ENCODE measurements at places on chromosomes 11 and 22.

DNA sequence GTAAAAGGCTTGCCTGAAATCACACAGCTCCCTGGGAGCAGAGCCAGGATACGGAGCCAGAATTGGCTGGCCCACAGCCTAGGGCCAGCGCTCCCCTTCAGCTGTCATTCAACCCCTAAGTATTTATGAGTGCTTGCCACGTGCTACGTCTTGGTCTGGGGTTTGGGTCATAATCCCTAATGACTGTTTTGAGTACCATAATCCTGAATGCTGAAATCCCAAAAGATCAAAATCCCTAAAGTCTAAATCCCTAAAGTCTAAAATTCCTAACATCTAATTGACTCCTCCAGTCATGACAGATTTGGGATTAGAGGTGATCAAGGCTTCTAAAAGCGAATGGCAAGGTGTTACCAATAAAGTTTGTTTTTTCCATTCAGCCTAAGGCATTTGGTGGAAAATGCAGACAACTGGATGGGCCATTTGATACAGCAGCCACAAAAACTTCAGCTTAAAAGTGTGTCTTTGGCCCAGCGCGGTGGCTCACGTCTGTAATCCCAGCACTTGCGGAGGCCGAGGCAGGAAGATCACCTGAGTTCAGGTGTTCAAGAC lies 59.8 kb upstream of the PRR5 start:
- DNase-seq = no peak

GRCh38 chr11:112364962-112365481 lies 104.4 kb upstream of the PLET1 start:
- DNase-seq = no peak

GRCh38 chr11:131121426-131122333 lies 205.4 kb upstream of the SNX19 start:
- DNase-seq = no peak

- no peak for DNase-seq
These were observed 17.7 kb downstream of the CTNND1 start for GRCh38 chr11:57779276-57779675.

DNA sequence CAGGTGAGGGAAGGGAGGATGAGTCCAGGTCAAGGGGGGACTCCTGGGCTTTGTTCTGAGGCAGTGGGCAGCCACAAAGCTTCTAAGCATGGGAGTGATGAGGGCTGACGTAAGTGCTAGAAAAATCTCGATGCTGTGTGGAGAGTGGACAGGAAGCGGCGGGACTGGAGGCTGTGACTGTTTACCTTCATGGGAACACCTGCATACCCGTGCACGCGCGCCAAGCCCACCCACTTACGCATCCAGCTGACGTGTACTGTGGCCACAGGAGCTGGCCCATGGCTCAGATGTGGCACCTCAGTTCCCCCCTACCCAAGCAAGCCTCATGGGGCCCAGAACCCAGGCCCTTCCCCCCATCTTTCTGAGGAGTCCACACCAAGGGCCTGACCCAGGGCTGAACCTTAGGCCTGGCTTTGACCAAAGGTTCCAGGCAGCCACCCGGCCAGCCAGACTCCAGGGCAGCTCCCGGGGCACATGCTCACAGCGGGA lies 14.0 kb downstream of the MYRF start:
- DNase-seq = no peak

DNA sequence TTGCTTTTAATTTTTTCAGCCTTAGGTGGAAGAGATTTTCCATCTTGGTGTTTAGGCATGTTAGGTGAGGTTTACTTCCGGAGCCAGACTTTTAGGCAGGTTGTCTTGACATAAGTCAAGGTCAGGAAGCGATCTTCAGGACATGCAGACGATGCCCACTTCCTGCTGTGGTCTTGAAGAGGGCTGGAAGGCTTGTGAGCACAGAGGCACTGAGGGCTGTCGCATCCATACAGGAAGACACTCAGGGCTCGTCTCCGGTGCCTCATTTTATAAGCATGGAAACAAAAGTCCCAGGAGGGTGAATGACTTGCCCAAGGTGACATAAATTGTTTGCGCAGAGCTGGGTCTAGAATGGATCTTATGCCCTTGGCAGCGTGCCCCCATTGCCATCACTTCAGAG lies 30.8 kb downstream of the MARK2 start:
- DNase-seq = no peak

DNA sequence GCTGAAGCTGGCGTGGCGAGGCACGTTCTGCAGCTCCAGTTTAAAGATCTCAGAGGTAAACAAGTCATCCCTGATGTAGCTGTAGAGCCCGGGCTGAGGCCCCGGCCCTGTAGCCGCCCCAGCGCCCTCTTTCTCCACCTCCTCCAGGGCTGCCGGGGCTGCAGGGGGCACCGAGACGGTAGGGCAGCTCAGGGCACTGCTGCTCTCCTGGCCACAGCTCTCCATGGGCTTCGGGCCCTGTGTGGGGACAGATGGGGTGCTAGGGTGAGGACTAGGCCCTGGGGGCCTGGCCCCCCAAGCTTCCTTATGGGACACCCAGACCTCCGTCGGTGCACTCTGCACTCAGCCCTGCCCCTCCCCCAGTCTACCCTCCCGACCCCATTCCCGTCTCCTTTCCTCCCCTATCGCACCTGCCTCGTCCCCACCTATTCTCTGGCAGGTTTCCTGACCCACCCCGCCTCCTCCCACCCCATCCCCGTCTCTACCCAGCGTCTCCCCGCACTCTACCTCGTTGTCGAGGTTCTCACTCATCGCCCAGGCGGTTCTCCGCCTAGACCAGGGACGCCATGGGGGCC lies 559 bp downstream of the RANBP1 start:
- DNase-seq = no peak

- DNase-seq = no peak
These were observed 15.0 kb downstream of the ALKBH3 start for GRCh38 chr11:43895601-43896000.

DNA sequence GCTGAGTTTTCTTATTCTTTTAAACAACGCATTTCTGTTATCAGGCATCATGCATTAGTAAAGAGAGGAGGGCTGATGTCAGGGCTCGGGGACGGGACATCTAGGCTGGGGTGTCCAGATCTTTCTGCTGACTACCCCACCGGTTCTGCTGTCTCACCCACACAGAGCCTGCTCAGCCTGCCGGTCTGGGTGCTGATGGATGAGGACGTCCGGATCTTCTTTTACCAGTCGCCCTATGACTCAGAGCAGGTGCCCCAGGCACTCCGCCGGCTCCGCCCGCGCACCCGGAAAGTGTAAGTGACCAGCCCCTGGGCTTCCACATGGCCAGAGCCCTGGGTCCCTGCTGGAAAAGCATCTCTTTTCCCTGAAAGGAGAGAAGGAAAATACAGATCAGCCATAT lies 9.4 kb downstream of the NCF4 start:
- DNase-seq = peak; percentile 27

DNA sequence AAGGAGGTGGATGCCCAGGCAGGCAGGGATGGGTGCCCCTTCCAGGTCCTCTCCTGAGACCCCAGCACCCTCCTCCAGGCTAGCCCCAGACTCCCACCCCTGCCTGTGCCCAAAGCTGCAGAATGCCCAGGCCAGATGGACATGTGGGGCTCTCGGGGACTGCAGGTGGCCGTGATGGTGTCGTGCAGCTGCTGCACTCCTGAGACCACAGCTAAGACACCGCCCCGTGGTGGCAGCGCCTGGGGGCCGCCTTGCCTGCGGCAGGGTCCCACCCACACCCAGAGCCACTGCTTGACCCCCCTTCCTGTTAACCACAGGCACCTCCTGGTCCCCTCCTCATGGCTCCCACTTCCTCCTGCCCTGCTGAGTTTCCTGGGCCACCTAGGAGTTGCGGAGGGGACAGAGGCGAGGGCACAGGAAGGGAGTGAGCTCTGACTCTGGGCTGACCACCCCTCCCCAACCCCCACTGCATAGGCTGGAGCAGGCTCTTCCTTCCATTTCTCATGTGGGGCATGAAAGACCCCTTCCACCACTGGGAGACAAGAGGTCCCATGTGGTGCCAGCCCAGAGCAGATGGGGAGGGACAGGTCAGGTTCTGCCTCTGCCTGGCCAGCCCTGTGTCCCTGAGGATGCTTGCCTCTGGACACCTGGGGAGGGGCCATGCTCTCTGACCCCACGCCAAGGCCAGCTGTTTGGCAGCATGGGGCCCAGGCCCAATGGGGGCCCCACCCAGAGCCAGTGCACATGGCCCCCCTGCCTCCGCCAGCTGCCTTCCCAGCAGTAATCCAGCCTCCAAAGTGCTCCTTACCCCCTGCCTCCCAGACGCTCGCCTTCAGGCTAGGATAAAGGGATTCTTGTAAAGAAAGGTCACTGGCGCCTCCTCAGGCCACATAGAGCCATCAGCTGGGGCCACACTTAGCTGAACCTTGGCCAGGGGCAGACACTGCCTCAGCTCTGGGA lies 29.3 kb downstream of the OSBPL5 start:
- DNase-seq = no peak

DNA sequence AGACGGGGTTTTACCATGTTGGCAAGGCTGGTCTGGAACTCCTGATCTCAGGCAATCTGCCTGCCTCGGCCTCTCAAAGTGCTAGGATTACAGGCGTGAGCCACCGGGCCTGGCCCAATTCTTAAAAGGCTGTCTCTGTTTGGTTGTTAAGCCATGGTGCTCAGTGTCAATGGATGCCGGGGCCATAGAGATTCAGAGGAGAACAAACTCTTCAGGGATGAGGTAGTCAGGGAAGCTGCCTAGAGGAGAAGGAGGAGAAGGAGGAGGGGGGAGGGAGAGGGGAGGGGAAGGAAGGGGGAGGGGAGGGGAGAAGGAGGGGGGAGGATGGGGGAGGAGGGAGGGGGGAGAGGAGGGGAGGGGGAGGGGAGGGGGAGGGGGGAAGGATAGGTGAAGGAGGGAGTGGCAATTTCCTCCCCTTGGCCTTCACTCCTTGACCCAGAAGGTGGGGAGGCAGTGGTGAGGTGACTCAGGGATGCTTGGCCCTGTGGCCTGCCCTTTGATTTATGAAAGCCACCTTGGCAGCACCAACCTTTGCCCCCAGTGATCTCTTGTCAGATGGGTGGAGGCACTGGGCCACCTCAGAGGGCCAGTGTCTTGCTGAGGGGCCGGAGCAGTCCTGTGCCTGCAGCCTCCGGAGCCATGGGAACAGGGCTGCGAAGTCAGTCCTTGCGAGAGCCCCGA lies at the start of gene C11orf86:
TSS of gene C11orf86 (plus strand) at position 581 of the 681 bp plus-strand sequence. CDS start at position 640, 59 bp downstream.
- DNase-seq = no peak

GRCh38 chr11:46390331-46391171 lies 1.0 kb downstream of the CHRM4 start:
- no peak for DNase-seq

GRCh38 chr11:65780770-65781151 lies at the start of gene AP5B1:
TSS of gene AP5B1 (minus strand) at chr11:65780976. CDS start at chr11:65780591, 385 bp downstream.
- peak; percentile 78 for DNase-seq
